ENCODE measurements at places on chromosomes 12 and 14.
A peak's percentile ranks its signal among the peaks of the same experiment; 100 is the strongest.

DNA sequence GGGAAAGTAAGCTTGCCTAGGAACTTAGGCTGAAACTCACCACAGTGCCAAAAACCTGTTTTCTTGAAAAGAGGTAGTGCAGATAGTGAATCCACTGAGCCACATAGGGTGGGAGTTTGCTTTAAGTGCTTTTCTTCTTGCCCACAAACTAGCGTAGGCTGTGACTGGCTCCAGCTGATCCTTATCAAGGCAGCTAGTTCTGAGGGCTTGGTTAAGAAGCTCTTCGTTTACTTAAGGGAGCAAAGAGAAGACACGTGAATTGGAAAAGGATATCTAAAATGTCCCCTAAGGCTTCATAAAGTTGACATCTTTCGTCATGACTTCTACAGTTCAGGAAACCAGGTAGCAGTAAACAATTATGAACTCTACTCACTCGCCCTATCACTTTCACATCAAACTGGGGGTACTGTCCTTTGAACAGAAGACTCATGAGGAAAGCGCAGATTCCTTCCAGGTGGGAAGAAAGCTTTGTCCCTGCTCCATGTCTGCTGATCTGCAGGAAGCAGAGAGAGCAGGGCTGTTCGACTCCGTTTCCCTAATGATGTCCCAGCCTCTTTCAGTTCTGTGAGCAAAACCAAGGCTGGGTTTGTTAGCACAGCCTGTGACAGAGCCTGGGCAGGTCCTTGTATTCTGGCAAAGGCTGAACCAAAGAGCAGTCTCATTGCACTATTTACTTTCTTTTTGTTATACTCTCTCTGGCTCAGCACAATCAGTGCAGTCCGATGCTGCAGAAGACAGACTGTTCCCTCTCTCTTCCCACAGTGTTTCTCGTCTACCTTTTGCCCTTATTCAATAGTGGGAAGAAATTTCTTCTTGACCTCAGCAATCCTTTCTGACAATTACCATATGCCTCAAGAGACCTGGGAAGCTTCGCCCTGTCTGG, 93.5 kb upstream of the ETV6 start:
- DNase-seq: no peak

- peak; percentile 67 for DNase-seq
Measured at GRCh38 chr14:55579724-55580469, at the start of gene KTN1. Gene KTN1 (plus strand): TSS chr14:55580207. CDS start chr14:55612049, 31,842 bp downstream.

DNA sequence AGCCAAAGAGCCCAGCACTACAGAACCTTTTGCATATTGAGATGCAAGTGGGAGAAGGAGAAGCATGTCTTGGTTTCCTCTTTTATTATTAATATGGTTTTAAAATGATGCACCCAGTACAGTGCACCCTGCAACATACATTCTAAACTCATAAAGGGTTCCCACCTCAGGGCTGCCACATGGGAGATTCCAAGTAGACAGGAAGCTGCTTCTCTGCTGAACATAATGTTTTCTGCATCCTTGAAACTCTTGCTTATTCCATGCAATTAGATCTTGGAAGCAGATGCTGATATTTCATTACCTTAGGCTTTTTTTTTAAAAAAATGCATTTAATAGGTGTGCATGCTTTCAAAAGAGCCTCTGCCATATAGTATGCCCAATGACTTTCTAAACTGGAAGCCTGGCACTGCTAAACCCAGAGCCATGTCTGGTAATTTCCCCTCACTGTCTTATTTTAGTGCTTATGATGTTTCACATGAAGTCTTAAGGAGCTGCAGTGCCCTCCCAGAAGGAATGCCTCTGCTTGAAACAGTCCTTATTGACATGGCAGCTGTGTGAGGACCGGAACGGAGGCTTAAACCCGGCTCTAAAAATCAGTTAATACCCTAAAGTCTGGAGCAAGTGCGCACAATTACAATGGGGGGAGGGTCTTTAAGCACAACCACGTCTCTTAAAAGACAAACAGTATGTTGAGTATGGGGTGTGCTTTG, 2.0 kb upstream of the SIX1 start:
- no peak for DNase-seq

DNA sequence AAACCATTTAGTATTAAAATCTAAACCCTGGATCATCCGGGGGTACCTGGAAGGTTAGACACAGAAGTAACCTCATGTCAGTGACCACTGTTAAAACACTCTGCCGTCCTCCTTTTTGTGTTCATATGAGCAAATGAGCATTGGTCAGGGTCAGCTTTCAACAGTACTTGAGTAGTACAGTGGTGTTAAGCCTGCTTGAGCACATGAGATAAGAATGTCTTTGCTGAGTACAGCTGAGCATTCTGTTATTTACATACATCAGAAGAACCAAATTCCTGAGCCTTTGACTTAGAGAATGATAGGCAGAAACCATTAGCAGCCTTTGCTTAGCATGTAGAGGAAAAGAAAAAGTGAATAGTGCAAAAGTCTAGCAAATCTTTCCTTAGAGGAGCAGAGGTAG, 38.6 kb upstream of the LRTM2 start:
- no peak for DNase-seq

GRCh38 chr12:108597559-108598471, at the start of gene TMEM119:
Gene TMEM119 (minus strand): TSS chr12:108598084. CDS start chr12:108592383, 5,701 bp downstream.
- DNase-seq: peak; percentile 48

DNA sequence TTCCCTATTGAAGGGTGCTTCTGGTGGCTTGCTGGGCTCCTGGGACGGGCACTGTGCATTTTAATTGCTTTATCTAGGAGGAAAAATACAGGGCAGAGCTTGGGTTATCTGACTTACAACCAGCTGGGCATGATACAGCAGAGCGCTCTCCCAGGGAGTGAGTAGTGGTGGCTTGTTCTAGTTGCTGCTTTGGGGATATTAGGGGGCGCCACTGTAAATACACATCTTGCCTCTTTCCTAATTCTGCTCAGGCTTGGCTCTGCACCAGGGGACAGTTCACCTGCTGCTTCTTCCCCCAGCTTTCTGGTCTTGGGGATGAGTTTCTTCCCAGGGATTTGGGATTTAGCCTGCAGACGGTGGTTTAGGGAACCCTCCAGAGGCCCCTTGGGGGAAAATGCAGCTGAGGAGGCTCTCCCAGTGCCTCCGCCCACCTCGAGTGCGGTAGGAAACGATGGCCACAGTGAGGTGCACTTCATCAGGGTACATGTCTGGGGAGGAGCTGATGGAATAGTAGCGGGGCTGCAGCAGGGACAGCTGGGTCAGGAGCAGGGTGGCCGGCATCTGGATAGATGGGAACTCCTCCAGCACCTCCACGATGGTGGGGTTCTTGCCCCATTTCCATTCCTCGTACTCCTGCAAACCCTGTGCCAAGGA, 36.9 kb upstream of the FBXO21 start:
- DNase-seq: no peak

GRCh38 chr12:966724-967123, 17.2 kb upstream of the RAD52 start:
- no peak for DNase-seq

GRCh38 chr12:105090361-105090760, 6.1 kb upstream of the ALDH1L2 start:
- no peak for DNase-seq

GRCh38 chr14:39568809-39569538, 136.7 kb upstream of the FBXO33 start:
- no peak for DNase-seq

GRCh38 chr14:104421401-104421821, 158.2 kb upstream of the C14orf180 start:
- no peak for DNase-seq

- DNase-seq: no peak
Measured at GRCh38 chr12:23817345-23817744, 132.1 kb downstream of the SOX5 start.

GRCh38 chr12:69275471-69275891, 36.1 kb downstream of the CPSF6 start:
- peak; percentile 8 for DNase-seq

DNA sequence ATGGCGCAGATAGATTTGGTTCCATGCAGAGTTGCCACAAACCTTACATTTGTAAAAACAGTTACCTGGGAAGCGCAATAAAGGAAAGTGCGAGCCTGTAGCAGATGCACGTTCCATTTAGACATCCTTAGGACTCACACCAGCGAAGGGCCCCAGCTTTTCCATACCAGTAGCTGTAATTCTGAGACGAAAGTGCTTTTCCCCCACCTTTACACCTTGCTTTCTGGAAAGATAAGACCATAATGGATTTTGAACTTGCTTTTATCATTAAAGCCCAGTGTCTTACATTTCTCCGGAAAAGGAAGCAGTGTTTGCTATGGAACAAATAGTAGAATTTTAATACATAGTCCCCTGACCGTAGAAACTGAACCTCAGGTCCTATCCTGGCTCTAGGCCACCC, 616 bp upstream of the CCDC77 start:
- DNase-seq: no peak

DNA sequence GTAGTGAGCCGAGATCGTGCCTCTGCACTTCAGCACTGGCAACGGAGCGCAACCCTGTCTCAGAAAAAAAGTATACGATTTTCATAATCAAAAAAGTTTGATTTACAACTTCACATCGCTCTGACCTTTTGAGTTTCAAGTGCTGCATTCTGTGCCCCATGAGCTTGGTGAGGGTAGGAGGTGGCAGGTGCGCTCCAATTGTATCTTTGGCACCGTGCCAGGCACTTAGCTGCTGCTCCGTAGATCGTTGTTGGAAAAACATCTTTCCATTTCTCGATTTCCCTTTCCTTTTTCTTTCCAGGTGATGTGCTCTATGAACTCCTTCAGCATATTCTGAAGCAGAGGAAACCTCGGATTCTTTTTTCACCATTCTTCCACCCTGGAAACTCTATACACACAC, 203.7 kb downstream of the ETV6 start:
- no peak for DNase-seq

- DNase-seq: no peak
Measured at GRCh38 chr12:77087427-77087826, 22.1 kb upstream of the E2F7 start.

DNA sequence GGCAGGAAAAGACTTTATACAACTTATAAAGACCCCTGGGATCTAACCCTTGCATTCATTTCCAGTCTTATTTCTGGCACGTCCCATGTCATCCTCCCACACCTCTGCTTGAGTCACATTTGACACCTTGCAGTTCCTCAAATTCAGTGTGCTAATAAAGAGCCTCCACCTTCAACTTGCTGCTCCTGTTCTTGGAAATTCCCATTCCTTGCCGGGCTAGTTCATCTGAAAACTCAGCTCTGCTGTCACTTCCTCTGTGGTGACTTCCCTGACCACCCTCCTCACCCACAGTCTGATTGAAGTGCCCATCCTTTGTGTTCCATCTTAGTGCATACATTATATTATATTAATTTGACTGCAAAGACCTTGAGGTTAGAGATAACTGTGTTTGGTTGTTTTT, 37.4 kb upstream of the PSMA6 start:
- DNase-seq: no peak

GRCh38 chr12:124098887-124099286, 125.9 kb downstream of the ZNF664 start:
- peak; percentile 87 for DNase-seq

DNA sequence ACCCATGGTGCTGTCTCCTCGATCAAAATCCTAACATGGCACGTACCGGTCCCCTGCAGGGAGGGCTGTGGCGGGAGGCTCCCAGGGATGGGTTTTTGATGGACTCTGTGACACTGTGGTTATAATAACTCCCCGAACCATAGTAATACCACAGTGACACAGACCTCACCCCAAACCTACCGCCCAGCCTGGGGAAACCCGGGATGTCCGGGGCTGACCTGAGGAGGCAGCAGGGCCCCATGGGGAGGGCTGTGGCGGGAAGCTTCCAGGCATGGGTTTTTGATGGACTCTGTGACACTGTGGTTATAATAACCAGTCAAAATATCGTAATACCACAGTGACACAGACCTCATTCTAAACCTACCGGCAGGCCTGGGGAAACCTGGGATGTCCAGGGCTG, 378.0 kb downstream of the TMEM121 start:
- DNase-seq: no peak

DNA sequence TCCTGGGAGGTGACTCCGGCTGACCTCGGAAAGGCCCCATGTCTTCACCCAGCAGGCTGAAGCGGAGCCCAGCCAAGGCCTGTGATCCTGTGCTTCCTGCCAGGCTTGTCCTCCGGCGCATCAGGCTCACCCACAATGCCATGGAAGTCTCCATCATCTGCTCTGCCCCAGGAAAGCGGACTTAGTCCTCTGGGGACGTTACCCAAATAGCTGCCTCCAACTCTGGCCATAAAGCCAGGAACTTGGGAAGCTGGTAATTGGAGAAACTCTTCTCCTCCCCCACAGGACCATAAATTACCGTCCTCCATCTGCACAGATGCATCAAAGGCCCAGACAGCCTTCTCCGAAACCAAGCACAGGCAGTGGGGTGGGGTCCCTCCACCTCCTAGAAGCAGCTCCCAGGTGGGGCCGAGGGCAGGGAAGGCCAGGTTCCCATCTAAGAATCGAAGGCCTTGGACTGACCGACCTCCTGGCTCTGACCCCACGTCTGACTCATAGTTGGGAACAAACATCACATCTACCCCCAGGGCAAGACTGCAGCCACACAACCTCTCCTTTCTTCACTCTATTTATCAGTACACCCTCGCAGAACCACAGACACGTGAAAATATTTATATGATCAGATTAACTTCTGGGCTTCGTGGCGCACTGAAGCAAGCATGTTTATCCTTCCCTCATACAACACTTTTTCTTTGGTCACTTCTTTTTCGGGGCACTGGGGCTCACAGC, 56.4 kb downstream of the PITPNM2 start:
- DNase-seq: no peak

DNA sequence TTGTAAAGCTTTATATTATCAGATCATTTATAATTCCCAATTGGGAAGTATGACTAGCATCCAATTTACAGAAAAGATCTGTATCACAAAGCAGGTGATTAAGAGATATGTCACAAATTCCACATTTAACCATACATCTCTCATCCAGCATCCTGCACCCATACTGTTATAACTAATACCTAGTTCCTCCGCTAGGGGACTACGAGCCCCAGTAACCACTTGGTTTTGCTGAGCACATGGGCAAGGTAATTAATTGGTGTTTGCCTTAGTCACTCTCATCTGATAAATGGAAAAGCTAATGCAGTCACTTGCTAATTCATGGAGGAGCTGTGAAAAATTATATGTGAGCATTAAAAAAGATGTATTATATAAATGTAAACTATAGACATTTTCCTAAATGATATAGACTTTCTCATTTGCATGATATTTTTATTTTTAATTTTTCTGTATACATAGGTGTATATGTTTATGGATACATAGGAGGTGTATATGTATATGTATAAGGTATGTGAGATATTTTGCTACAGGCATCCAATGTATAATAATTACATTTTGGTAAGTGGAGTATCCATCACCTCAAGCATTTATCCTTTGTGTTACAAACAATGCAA, 1031.8 kb downstream of the GALC start:
- DNase-seq: no peak

GRCh38 chr12:22631863-22632463, 7.0 kb downstream of the ETNK1 start:
- peak; percentile 37 for DNase-seq

- DNase-seq: peak; percentile 1
Measured at GRCh38 chr12:59005193-59005955, 85.1 kb upstream of the LRIG3 start.

DNA sequence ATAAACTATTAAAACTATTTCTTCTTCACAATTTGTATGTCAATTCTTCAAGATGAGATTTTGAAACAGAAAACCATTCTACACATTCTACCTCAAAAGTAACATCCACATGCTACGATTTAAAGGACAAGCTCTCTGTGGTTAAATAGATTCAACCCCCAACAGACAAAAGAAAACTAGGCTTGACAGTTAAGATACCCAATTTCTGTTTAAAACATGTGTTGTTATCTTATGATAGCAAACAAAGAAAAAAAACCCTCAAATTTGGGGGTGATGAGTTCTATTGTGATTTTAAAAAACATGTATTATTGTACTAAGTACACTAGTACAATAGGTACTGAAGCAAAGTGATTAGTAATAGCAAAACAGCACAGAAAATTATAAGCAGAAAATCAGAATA, 33.8 kb downstream of the ATF7 start:
- DNase-seq: no peak

GRCh38 chr14:65810322-65810721, 397.8 kb downstream of the FUT8 start:
- DNase-seq: no peak
